Naive B cell (primary cell): ENCODE measurements at places on chromosomes 11 and 22.

DNA sequence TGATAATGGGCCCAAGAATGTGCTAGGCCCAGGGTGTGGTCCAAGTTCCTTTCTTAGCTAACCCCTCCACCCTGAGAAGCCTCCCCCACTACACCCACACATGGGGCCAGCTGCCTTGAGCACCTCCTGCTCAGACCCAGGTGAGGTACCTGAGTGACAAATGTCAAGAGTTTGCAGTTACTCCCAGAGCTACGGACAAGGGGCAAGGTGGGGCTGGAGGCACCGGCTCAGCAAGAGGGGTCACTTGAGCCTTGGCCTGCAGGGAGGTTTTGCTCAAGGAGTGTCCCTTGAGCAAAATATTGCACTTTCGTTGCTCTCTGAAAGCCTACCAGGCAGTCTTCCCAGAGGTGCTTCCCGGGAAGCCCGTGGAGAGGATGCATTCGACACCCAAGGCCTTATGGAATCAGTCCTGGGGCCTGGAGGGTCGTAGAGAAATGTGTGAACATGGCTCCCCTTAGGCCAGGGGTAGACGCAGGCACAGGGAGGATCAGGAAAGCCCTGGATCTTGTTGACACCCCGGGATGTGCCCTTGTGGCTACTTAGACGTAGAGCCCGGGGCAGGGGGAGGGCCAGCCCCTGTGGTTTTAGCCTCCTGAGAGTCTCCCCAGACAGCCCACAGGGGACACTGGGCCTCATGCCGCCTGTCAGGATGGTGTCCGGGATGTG lies 114.2 kb downstream of the KCNQ1 start:
- DNase-seq = no peak

DNA sequence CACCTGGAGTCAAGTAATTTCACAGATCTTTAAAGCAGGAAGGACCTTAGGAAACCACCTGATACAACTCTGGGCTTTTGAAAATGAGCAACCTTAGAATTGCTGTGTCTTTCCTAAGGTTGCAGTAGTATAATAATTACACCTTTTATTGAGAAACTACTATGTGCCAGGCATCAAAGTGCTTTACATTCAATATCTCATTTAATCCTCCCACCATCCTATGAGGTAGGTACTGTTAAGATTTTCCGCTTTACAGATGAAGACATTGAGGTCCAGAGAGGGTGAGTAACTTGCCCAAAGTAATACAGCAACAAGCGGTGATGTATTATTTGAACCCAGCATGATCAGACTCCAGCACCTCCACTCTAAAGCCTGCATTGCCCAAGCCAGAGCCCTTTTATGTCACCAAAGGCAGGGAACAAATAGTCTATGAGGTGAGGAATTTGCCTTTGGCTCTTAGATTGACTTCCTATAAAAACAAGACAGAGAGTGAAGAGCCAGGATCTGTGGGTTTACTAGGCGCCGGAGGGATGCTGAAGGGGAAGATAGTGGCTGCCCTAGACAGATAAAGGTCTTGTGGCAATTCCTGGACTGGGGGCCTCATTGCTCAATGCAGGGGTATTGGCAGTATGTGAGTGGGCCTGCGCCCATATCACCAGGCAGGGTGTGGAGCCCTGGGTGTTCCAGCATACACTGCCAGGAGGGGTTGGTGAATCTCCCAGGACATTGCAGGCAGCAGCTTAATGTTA lies 157.1 kb downstream of the FBXO7 start:
- DNase-seq = no peak

DNA sequence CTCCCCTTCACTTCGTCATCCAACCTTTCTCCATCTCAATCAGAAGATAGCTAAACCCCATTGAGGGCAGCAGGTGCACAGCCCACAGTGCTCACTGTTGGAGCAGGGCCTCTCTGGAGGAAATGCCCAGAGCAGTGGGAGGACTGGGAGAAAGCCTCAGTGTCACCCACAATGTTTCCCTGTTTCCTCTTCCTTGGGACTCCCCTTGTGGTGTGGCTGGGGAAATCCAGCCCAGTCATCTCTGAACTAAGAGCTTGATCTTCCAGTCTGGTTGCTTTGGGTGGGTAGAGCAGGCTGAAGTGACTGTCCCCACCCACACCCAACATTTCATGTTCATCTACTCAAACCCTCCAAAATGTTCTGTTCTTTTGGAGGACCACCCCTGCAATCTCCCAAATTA lies 29.8 kb upstream of the EED start:
- DNase-seq = no peak

- no peak for DNase-seq
These were observed 36.5 kb downstream of the RNF141 start for GRCh38 chr11:10504490-10504889.

- peak; percentile 78 for DNase-seq
These were observed 18.1 kb upstream of the MYH9 start for GRCh38 chr22:36405671-36406538.

DNA sequence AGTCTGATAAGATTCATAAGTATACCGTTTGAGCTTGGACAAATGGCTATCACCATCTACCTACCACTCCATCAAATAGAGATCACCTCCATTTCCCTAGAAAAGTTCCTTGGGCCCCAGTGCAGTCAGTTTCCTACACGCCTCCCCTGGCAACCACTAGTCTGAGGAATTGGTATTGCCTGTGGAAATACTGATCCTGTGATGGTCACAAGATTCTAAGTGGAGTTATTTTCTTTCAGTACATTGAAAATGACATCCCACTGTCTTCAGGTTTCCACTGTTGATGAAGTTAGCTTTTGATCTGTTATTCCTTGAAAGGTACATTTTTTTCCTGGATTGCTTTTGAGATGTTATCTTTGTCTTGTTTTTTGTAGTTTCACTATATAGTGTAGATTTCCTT lies 4.6 kb upstream of the ACCSL start:
- DNase-seq = no peak

DNA sequence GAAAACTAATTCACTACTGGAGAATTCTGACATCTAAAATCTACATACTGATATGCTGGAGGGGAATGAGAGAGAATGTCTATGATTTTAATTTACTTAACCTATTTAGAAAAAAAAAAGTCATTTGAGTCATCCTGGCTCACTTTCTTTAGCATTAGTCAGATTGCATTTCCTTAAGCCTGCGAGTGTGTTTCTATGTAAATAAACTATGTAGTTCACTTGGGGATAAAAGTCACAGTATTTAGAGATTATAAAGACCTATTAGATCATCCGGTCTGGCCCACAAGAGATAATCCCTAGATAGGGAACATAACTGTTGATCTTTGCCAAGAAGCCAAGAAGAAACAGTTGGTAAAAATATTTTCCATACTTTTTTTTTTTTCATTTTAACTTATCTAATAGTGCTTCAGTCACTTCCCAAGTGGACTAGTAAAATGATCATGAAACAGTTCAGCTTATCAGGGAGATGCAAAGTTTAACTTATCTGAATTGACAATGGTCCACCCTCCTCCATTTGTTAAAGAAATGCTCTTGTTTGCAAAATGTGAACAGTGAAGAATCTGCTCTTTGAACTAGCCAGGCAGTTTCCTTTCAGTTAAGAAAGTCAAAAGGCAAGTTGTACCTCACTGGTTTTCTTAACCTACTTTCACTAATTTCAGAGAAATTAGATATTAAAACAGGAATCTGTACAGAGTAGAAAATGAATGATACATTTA lies 21.2 kb upstream of the BLID start:
- no peak for DNase-seq

- no peak for DNase-seq
These were observed 7.9 kb downstream of the PRR5 start for GRCh38 chr22:44709881-44710392.

- no peak for DNase-seq
These were observed 20.0 kb downstream of the CYP2R1 start for GRCh38 chr11:14872032-14872431.

GRCh38 chr11:19834771-19835170 lies 122.1 kb downstream of the NAV2 start:
- DNase-seq = no peak

GRCh38 chr11:73582653-73583052 lies 15.3 kb downstream of the FAM168A start:
- DNase-seq = no peak

- no peak for DNase-seq
These were observed 117.3 kb upstream of the CTSC start for GRCh38 chr11:88454881-88455280.

DNA sequence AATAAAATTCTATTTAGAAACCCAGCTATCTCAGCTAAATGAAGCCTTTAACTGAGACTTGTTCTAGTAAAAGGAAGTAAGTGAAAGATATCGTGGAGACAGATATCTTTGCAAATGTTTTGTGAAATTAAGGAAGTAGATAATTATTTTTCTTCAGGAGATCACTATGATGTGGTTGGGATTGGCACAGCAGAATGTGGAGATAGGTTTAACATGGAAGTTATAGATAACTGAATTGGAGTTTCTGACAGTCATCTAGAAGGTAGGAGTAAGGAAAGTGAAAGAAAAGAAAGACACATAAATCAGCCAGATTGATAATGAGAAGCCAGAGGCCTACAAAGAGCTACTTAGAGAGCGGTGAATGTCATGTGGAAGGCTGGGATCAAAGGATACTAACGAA lies 4.7 kb upstream of the CASP5 start:
- DNase-seq = no peak

DNA sequence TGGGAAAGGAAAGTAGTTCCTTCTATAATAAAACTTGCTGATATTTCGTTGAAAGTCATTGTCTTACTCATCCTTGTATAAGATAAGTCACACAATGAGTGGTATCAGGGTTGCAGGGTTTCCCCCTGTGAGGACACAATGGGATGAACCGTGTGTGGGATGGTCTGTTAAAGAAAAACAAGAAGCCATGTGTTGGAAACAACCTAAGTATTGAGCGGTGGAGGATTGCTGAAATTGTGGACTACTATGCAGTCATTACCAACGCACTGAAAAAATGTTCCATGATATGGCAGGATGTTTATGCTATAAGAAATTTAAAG lies 28.6 kb downstream of the PTPRJ start:
- DNase-seq = no peak

- peak; percentile 85 for DNase-seq
These were observed 12.3 kb downstream of the SMPD1 start for GRCh38 chr11:6402561-6402981.

- DNase-seq = no peak
These were observed 214.2 kb upstream of the ZBED5 start for GRCh38 chr11:11072067-11072466.

DNA sequence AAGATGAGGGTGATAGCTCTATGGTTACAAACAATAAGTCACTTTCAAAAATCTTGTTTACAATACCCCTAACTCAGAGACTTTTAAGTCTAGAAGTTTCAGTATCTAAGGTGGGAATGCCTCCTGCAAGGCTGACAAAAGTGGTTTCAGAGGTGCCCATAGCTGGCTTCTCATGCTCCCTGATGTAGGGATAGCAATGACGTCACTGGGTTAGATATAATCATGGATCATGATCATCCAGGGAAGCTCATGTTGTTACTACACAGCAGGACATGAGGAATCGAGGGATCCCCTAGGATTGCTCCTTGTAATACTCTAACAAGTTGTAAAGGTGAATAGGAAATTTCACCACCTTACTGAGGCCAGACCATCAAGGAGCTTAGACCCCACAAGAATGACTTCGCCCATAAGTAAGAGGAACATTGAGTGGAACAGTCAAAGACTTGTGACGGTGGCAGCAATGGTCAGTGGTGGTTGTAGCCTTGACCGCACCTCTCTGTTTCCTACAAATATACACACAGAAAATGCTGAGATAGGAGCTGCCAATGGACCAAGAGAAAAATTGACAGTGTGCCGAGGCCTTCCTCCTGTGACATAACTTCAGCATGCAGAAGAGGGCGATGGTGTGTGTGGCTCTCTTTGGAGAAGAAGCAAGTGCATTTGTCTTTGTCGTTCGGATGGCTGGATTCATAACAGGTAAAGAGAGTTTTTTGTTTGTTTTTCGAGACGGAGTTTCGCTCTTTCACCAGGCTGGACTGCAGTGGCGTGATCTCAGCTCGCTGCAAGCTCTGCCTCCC lies 15.6 kb downstream of the APOL4 start:
- no peak for DNase-seq

- no peak for DNase-seq
These were observed 253.2 kb downstream of the ST3GAL4 start for GRCh38 chr11:126608658-126609057.

DNA sequence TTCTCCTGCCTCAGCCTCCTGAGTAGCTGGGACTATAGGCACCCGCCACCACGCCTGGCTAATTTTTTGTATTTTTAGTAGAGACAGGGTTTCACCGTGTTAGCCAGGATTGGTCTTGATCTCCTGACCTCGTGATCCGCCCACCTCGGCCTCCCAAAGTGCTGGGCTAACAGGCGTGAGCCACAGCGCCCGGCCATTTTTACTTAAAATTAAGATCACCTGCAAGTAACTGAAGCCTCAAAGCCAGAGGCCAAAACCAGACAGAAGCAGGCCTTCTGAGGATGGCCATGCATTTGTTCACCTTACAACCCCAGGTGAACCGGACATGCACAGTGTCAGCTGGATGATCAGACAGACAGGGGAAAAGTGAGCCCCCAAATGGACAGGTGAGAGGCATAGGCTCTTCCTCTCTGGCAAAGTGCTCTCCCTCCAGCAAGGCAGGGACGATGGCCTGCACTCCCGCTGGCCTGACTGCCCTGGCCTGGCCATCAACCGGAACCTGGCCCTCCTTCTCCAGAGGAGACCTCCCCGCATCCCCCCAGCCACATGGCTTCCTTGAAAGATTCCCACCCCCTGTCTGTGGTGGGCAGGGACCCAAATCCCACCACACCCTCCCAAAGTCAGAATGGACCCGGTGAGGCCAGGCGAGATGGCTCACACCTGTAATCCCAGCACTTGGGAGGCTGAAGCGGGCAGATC lies 25.9 kb downstream of the APOBEC3H start:
- no peak for DNase-seq

GRCh38 chr22:33896575-33897447 lies 23.5 kb downstream of the LARGE1 start:
- no peak for DNase-seq

GRCh38 chr11:71203681-71204080 lies 48.7 kb downstream of the SHANK2 start:
- no peak for DNase-seq

- no peak for DNase-seq
These were observed 265.8 kb downstream of the TTC28 start for GRCh38 chr22:28413612-28414399.

- DNase-seq = no peak
These were observed 51.5 kb downstream of the IRAG1 start for GRCh38 chr11:10641912-10642697.

DNA sequence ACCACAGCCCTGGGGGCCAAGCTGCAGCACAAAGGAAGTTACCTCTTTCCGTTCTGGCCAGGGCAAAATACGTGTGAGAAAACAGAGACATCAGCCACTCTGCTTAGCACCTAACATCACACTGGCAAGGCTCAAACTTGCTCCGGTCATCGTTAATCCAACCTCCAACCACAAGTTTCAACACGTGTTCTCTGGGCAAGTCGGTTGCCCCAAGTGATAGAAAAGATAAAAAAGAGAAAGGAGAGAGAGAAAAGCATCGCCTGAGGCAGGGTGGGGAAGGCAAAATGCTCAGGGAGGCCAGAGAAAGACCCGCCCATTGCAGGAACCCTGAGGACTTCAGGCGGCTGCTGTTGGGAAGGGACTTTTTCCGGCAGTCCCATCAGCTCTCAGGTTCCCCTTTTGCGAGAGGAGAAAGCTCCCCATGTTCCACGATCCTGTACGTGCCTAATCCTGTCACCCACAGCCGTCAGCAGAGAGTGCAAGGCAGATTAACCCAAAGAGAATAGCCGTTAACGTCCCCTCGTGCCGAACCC lies 18.5 kb upstream of the B4GALNT4 start:
- no peak for DNase-seq
